ENCODE measurements at places on chromosomes 2 and 18. TPM values are rescaled to one million over a fixed set of nuclear protein-coding genes. Genes with fewer than 3 reads are reported as not detected.

Gene SLC38A11
- 2.4 TPM for total RNA-seq

Gene PDCD1
- total RNA-seq = not detected

Gene TTR
- 0.41 TPM for total RNA-seq

Gene ATP6V1C2
- total RNA-seq = 1.5 TPM

Gene ACTG2
- 779 TPM for total RNA-seq

Gene MREG
- 8.5 TPM for total RNA-seq

Gene SLC14A1
- total RNA-seq = not detected

Gene ACMSD
- total RNA-seq = not detected

Gene TEKT4
- not detected for total RNA-seq

Gene ANKRD29
- total RNA-seq = 0.75 TPM

Gene FEV
- total RNA-seq = 8.2 TPM

Gene CXCR4
- total RNA-seq = 9.6 TPM

Gene IL18RAP
- total RNA-seq = not detected

Gene DSG1
- 0.16 TPM for total RNA-seq

Gene PTH2R
- total RNA-seq = not detected
